ENCODE measurements at places on chromosomes 1 and 21.
A peak's percentile ranks its signal among the peaks of the same experiment; 100 is the strongest.

DNA sequence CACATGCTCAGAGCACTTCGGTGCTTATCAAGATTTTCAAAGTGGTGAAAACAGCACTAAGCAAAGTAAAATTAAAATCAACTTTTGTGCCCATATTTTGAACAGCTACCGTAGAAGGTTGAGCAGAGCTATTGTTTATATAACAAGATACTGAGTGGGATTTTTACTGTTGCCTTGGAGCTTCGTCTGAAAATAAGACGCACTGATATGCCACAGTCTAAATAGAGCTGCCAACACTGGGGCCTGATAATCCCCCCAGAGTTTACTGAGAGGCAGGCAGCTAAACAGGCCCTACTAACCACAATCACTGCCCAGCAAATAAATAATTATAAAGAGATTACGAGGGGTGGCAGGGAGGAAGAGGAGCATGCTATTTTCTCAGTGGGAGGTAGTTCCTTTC is 650 bp upstream of the CCDC190 start:
- no peak for DNase-seq

- no peak for DNase-seq
These were observed 3.5 kb downstream of the EXOC8 start for GRCh38 chr1:231334079-231334666.

- no peak for DNase-seq
These were observed 27.5 kb upstream of the SLC19A2 start for GRCh38 chr1:169513208-169513607.

DNA sequence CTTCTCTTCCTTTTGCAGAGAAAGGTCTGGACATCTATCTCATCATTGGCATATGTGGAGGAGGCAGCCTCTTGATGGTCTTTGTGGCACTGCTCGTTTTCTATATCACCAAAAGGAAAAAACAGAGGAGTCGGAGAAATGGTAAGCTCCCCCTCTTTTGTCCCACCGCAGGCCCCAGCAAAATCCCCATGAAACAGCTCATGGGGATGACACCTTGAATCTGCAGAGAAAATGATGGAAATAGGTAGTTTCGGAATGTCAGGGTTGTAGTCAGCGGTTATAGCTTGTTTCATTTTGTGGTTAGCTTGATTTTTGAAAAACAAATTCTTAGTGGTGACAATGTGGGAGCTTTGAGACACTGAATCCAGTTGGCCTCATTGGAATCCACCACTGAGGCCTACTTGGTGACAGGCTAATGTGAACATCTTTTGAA is 10.3 kb downstream of the CD2 start:
- DNase-seq: no peak

DNA sequence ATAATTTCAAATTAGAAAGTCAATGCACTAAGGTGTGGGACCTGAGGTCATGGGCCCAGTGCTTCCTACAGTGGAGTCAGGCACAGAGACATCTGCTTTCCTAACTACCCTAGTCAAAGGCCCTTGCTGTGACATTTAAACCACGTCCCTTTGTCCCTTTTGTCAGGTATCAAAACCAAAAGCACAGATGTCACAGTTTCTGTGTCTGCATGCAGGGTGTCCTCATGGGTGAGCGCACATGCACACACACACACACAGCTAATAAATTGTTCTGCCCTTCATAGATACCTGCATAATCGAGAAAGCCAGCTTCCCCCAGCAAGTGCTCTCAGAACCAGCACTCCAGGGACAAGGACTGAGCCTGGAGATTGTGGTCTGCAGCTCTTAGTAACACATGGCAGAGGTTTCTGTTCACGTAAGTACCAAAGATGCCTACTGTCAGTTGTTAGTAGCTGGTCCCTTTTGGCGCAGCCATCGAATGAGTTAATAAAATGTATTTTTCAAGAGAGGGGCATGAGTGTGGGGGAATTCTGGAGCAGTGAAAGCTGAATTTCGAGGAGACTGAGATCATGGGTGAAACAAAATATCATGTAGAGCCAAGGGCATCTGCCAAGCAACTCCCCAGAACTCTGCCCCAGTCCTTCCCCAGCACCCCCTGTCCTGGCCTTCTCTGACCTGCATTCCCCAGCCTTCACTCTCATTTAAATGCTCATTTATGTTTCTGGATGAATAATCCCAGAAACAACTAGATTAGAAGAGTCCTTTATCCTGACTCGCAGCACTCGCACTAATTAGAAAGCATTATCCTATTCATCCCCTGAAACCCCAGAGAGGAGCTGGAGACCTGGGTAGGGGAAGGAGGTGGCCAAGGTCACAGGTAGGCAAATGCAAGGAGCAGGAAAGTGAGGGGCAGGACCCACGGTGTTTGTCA is 25.5 kb downstream of the TNR start:
- no peak for DNase-seq

DNA sequence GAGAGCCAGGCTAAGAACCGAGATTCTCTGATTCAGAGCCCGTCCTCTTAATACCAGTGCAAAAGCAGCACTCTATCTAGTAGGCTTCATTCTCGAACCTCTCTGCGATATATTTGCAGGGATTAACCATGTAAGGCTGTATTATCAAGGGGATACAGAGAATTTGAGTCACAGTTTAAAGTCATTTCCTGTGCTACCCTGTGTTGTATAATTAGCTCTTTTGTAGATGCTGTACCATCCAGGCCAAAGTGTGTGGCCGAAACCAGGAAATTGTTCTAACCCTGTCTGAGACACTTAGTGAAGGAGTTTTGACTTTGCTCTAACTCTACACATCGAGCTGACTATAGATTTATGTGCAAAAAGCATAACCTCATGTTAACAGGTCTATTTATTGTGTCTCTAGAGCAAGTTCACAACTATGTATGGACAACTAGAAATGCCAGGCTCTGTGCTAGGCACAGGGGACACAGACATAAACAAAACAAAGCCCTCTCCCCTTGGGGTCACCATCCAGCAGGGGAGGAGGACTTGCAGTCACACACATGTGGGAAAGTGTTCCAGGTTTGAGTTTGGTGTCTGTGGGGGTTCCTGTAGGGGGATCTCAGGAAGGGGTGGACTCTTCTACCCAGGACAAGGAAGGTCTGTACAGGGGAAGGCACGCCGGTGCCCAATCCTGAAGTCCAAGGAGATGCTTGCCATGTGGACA is 182.2 kb downstream of the DHRS3 start:
- no peak for DNase-seq

DNA sequence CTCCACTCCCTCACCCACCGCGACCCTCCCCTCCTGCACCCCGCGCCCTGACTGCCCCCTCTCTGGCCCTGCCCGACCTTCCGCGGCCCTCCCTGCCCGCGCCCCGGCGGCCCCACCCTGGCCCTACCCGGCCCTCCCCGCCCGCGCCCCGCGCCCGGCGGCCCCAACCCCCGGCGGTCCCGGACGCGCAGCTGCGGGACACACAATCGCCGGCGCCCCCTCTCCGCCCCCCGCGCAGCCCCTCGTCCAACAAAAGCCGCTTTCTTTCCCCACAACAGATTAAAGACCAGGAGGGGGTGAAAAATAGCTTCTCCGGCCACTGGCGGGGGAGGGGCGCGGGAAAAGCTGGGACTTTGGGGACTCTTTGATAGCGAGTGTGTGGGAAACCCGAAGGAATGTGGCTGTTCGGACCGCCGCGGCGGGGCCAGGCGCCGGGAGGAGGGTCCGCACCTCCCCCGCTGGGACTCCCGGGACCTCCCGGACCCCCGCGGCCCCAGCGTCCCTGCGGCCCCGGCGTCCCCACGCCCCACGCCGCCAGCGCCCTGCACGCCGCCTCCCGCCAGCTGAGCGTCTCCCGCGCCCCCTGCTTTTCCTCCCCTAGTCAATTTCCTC is 8.8 kb upstream of the ID3 start:
- DNase-seq: no peak

DNA sequence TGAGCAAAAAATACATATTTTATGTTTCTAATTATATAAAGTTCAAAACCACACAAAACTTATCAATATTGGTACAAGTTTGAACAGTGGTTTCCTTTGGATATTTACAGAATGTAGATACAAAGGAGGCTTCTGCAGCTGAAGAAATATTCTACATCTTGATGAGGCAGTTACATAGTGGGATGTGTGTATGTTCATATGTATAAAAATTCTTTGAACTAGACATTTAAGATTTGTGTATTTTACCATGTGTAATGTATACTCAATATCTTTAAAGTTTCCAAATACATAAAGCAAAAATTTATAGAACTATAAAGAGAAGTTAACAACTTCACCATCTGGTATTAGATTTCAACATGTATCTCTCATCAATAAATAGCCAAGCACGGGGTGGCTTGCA is 80.7 kb upstream of the TNFSF4 start:
- DNase-seq: no peak

DNA sequence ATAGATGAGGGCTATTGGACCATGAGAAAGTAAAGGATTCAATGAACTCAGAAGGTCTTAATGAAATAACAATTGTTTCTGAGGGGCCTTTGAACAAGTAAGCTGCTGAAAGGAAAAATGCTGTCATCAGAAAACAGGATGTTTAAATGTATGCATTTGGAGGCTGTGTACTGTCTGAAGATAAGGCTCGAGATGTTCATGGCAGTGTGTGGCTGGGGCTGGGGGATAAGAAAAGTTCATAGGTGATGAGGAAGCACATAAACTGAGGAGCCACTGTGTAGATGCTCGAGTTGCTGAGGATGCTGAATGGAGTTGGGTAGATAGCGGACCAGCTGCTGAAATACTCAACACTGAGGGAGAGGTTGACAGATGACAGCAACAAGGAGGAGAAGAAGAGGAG is 17.8 kb downstream of the THEM4 start:
- no peak for DNase-seq

DNA sequence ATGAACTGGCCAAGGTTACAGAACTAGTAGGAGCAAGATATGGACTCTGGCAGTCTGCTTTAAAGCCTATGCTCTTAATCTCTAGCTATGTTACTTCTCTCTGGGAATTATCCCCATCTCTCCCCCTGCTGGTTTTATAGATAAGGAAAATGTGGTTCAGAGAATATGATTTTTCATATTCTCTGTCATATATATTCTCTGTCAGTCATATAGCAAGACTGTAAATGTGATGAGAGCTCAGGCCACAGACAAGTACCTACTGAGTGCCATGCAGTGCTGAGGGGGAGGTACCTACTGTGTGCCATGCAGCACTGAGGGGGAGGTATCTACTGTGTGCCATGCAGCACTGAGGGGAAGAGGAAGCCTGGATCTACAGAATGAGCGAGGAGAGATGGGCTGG is 220.3 kb upstream of the FGGY start:
- DNase-seq: no peak

DNA sequence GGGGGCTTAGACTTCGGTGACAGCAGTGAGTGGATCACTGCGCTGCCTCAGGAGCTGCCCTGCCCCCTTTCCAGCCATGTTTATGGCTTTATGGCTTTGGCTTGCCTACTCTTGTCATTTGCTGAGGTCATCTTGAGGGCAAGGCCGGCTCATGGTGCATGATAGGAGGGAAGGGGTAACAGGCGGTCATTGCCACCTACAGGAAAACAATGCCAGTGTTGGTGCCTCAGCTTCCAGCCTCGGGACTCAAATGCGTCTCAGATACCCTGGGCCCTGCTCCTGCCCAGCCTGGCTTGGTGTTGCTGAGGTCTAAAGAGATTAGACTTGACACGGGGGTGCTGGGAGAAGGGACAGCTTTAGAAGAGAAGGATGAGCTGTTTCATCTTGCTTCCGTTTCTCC is 14.5 kb downstream of the KDF1 start:
- no peak for DNase-seq

- no peak for DNase-seq
These were observed 71.8 kb downstream of the CHRM3 start for GRCh38 chr1:239458144-239458500.

GRCh38 chr1:50742523-50742922 is 217.5 kb downstream of the FAF1 start:
- no peak for DNase-seq

DNA sequence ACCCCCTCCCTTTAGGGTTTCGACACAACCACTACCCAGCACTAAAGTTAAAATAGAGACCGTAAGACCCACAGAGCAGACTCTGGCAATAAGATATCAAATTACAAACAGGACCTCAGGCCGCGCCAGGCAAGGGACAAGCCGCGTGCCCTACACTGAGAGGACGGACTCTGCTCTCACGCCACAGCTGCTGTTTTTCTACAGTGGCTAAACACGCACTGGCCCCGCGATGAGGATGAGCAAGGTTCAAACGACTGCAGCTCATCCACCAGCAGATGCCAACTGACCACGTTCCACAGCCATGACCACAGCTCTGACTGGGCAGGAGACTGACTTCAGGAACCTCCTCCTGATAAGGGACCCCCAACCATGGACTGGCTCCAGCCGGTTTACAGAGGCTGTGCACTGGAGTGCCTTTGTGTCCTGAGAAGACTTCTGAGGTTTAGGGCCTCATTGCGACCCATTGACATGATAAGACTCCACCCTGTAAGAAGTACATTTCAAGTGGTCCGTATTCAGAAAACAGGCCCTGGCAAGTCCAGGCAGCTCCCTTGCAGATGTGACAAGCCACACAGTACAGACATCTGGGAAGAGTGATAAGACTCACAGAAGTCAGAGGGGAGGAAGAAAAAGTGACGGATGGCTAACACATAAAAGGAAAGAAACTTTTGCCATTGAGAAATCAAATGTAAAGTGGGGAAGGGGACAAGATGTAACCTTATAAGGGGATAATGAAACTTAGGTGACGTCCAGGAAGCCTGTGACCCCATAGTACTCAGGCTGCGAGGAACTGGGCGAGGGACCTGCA is 1.5 kb upstream of the KRTAP10-6 start:
- no peak for DNase-seq

GRCh38 chr1:164725401-164725800 is 166.4 kb downstream of the PBX1 start:
- DNase-seq: no peak

DNA sequence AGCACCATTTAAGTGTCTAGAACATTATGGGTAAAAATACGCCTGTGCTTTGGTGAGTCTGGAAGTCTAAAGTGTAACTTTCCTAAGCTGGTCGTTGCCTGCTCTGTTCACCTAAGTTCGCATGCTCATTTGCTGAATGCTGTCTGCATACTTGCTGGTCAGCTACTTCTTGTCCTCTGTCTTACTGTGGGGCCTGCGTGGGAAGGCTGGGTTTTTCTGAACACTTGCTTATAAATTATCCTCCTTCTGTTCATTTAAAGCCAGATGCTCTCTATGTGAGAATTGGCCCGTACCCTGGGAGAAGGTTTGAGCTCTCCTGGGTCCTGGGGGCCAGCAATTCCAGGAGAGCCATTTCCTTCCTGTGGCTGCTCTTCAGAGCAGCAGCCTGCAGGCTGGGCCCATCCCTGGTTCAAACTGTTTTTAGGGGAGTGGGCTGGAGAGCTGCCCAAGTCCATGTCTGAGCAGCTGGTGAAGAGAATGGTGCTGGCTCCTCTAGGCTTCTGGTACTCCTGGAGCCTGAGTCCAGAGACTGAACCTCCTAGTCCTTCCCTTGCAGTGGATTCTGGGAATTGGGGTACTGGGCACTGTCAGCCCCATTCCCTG is 75.7 kb downstream of the GALNT2 start:
- DNase-seq: no peak

GRCh38 chr21:45974073-45975019 is 7.2 kb upstream of the COL6A1 start:
- no peak for DNase-seq

DNA sequence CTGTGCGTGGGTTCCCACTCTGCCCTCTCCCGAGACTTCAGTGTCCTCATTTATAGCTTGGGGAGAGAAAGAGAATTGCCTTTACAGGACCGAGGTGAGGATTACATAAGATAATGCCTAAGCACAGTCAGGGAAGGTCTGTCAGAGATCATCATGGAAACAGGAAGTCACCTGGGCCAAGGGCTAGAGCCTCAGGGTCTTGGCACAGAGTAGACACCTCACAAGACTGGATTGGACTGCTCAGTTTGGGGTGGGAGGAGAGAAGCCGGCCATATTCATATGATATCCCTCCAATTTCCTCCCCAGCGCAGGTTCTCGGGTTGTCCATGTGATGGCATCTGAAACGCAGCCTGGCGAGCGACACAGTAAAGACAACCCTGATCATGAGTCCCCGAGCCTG is 3.8 kb downstream of the CNR2 start:
- peak; percentile 52 for DNase-seq
